ENCODE measurements at places on chromosomes 4 and X.

GRCh38 chr4:84455697-84456096 is 43.4 kb downstream of the NKX6-1 start:
- no peak for DNase-seq

DNA sequence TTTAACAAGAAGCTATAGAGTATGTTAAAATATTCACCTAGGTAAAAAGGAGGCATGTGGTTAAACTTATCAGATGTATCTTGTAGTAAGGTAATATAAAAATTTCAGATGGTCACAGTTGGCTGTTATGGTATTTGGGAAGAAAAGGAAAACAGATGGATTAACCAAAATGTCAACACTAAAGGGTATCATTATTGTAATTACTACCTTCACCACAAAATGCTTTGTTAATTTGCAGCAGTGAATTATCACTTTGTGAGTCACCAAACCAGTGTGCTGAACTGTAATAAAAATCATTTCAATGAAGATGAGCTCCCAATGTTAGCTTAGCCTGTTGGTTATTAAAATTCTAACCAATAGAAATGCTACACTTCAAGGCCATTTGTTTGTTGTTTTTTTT is 233.9 kb downstream of the RPA4 start:
- DNase-seq: no peak

- DNase-seq: no peak
Measured at GRCh38 chr4:187603093-187604025, 392.2 kb upstream of the ZFP42 start.

DNA sequence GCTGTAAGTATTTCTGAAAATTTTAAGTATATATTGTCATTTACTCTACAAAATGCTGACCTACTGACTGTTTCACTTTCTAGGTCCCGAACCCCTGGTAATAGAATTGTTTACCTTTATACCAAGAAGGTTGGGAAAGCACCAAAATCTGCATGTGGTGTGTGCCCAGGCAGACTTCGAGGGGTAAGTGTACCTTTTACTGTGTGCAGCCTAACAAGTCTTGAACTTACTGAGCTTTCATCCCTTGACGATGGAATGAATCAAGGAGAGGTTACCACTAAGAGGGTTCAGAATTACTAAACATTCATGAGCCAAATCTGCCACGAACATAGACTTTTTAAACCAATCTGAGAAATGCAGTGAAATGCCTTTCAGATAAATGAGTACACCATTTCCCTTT is 1.6 kb downstream of the RPL34 start:
- no peak for DNase-seq

GRCh38 chr4:102598762-102599374 is 97.7 kb downstream of the NFKB1 start:
- DNase-seq: no peak

DNA sequence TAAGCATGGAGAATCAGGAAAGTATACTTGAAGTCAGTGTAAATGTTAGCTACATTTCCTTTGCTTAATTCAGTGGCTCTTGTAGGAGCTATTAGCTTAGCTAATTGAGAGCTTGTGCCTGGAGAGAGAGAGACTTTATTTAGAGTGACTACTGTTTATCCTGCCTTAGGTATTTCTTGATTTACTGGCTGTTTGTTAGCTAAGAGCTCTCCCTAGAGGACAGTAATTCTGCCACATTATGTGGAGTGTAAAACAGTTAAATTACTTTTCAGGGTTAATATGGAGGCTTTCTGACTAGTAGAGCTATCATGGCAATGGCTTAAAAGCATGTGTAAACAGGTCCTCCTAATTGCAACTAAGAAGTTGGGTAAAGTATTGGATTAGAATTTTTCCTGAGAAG is 306.5 kb upstream of the TECRL start:
- no peak for DNase-seq

DNA sequence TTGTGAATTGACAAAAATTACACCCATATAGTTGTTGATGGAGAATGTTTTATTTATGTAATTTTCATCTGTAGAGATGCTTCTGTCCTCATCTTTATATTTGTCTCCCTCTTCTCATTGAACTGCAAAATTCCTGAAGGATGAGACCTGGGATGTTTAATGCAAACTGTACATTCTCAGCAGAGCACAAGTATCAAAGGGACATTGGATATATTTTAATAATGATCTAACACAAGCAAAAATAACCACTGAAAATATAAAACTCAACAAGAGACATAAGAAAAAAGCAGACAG is 28.6 kb downstream of the UGDH start:
- no peak for DNase-seq

- no peak for DNase-seq
Measured at GRCh38 chr4:77566148-77566547, 39.5 kb upstream of the CXCL13 start.

DNA sequence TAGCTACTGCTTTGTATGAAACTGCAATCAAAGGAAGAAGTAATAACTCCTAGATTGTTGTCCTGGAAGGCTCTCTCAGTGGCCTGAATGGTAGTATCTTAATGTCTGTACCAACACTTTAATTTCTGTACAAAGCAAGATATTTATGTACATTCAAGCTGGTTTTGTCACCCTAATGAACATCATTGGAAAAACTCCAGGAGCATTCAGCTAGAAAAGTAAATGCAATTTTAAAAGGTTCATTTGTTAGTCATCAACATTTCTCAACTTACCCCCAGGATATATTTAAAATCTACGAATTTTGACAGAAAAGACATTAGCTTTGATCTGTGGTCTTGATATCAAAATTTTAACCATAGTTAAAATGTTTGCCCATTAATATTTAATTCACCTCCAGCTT is 80.0 kb upstream of the FGF13 start:
- no peak for DNase-seq

GRCh38 chrX:85309717-85310116 is 65.9 kb downstream of the ZNF711 start:
- no peak for DNase-seq

DNA sequence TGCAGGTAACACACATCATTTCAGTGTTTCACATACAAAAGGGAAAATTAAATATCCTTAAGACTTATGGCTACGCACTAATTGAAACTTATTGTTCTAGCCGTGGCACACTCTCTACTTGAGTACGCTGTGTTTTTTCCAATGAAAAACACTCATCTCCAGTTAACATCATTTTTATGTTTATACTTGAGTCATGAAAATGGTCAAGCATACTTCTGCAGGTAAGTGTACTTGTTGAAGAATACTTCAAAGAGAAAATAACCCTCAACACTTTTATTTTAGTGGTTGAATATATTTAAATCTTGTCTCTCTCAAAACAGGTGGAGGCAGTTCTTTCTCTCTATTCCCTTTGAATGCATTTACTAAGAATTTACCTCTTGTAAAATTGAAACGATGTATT is 538.7 kb upstream of the PCDH7 start:
- no peak for DNase-seq

GRCh38 chr4:87570290-87570805 is 38.0 kb upstream of the DSPP start:
- no peak for DNase-seq

DNA sequence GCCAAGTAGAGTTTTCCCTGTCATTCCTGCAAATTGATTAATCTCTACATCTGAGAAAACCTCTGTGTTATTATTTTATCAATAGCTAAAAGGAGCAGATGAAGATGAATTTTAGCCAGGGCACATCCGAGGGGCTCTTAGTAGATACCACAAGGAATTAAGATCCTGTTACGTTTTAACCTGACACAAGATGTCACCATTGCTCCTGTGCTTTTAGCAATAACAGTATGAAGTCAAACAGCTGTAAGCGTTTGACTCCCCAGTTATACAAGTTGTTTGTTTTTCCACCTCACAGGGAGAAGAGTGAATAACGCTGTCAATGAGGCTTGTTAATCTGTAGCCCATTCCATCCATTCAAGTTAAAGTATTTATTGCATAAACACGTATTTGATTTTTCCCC is 76.0 kb upstream of the AP1S2 start:
- DNase-seq: no peak

GRCh38 chrX:65600106-65600505 is 65.5 kb upstream of the LAS1L start:
- no peak for DNase-seq

DNA sequence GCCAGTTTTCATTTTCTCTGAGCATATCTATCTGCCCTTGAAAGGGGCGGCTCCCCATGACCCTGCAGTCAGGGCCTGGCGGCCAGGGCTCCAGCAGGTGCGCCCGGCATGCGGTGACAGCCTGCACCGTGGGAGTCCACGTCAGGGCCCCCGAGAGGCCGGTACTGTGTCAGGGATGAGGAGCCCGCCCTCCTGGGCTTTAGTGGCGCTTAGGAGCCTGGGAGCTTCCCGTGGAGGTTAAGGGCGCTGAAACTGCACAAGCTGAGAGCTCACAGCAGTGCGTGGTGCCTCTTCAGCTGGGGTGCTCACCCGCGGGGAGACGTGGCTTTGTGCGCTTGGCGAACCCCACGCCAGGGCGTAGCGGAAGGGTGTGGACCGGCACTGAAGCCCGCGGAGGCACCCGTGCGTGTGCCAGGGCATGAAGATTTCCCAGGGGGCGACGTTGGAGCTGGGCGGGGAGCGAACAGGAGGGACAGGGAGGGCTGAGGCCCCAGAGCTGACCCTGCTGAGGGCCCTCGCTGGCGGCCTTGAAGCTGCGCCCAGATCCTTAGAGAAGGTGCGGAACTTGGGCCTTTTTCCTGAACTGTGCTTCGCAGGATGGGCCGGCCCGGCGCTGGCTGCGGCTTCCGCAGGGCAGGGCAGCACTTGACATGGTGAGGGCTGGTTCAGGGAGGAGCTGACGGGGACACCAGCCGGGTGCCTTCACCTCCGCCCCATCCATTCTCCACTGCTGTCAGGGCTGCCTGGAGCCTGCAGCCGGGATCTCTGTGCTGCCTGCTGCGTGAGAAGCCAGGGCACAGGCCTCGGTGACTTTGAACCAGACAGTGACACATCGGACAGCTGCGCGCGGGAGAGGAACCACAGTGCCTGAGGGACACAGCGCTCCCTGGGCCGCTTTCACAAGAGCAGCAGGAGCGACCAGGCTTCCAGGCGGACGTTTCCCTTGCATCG is 32.9 kb downstream of the HTT-AS start:
- DNase-seq: no peak

- no peak for DNase-seq
Measured at GRCh38 chrX:148763896-148764295, 263.5 kb downstream of the AFF2 start.

DNA sequence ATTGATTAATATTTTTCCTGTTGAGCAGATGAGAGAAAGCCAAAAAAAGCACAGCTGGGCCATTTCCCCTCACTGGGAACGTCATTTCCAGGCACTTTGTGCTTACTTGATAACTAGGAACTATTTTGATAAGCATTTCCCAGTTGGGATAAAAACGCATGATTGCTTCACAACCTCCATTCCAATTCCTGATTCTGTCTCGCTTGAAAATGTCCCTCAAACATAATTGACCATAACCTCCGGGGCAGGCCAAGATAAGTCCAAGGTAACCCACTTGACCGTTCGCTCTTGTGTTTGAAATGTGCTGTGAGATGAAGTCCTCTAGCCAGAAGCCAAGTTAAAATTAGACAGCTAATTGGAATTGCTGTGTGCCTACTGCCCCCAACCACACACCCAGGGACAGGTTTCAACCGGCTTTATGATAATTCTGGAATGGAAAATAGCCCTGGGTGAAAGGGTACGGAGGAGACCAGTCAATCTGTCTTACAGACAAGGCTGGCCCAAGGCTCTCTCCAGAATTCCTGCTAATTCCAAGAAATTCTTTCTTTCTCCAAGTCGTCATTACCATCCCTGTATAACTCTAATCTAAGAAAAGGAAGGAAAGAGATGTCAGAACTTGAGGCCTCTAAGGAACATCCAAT is 137.1 kb downstream of the MID1 start:
- no peak for DNase-seq

DNA sequence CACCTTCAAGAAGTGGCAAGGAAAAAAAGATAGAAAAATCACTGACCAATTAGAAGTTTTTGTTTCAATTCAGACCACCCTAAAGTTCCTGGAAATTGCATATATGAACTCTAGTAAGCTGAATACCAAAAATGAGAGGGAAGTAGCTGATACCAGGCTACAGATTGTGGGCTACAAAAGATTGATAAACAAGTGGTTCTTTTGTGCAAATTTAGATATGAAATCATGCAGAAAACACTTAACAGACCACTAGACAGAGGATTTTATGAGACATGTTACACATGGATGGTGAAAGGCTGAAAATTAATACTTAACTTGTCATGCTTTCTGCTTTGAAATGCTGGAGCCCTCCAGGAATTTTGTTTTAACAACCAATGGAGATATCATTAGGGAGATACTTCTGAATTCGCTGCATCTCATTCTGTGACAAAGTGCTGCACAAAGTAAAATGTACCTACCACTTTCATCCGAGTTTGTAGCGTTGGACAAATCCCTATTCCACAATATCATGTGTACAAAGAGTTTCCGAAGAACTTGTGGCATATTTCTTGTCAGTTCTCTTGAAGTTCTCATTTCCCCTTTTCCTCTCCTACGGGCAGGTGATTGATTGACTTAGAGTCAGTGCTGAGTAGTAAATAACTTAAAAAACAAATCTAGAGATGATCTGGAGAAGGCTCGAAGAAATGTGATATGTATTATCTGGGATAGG is 235.0 kb downstream of the PALLD start:
- DNase-seq: no peak

DNA sequence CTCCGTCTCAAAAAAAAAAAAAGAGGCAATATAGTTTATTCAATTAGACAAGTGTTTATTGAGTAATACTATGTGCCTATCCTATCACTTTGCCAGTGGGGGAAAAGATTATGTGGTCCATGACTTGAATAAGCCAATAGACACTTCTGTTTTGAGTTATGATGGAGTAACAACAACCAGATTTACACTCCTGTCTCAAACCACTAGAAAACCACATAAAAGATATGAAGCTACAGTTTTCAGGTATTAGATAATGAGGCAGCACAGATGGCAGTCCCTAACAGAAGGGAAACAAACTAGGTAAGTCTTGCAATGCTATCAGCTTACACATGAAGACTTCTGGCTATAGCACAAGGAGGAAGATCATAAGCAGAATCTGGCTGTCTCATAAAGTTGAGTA is 22.5 kb downstream of the NFXL1 start:
- no peak for DNase-seq

- DNase-seq: no peak
Measured at GRCh38 chr4:124415146-124415545, 297.4 kb downstream of the ANKRD50 start.

- DNase-seq: no peak
Measured at GRCh38 chr4:9997886-9998285, 23.4 kb downstream of the SLC2A9 start.

DNA sequence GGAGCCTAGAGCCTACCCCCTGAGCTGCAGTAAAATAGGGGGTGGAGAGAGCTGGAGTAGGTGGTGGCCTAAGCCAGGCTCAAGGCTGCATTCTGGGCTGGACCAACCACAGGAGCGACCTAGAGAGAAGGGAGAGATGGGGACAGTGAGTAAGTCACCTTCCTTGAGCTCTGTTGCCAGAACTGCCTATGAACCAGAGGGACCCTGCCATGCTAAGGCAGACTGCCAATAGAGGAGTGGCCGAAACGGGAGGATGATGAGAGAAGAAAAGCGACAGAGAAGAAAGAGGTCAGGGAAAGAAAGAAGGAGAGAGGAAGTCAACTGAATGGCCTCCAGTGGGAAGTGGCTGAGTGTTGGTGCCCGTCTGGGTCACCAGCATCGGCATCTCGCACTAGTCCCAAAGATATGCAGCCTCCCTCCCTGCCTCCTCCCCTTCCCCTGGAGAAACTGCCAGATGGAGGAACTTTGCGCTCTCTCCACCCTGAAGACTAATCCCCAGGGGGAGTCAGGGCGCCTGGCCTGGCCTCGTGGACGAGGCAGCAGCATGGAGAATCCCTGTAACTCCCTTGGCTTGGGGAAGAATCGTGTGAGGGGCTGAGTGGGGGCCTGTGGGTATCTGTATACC is 28.8 kb downstream of the ELF4 start:
- DNase-seq: no peak
